ENCODE measurements at places on chromosomes 16 and 17. TPM values are rescaled to one million over a fixed set of nuclear protein-coding genes. Genes with fewer than 3 reads are reported as not detected.

- no peak for DNase-seq
Measured at GRCh38 chr17:45135978-45136791, 698 bp downstream of the ACBD4 start.

GRCh38 chr16:47574091-47575054, 113.2 kb downstream of the PHKB start:
- DNase-seq, result no peak

- DNase-seq, result no peak
Measured at GRCh38 chr16:56888806-56889205, 23.8 kb downstream of the SLC12A3 start.

GRCh38 chr16:67183-67791, 5.1 kb downstream of the RHBDF1 start:
- DNase-seq, result no peak

GRCh38 chr16:67277294-67277998, 1.9 kb upstream of the PLEKHG4 start:
- peak; percentile 87 for DNase-seq

GRCh38 chr16:69182730-69183416, 4.1 kb upstream of the SNTB2 start:
- DNase-seq, result no peak

DNA sequence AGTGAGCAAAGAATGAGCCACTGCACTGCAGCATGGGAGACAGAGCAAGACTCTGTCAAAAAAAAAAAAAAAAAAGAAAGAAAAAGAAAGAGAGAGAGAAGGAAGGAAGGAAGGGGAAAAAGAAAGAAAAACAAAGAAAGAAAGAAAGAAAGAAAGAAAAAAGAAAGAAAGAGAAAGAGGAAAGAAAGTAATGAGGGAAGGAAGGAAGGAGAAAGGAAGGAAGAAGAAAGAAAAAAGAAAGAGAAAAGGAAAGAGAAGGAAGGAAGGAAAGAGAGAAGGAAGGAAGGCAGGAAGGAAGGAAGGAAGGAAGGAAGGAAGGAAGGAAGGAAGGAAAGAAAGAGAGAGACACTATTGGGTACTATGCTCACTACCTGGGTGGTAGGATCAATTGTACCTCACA, 122.2 kb upstream of the ERCC4 start:
- no peak for DNase-seq

DNA sequence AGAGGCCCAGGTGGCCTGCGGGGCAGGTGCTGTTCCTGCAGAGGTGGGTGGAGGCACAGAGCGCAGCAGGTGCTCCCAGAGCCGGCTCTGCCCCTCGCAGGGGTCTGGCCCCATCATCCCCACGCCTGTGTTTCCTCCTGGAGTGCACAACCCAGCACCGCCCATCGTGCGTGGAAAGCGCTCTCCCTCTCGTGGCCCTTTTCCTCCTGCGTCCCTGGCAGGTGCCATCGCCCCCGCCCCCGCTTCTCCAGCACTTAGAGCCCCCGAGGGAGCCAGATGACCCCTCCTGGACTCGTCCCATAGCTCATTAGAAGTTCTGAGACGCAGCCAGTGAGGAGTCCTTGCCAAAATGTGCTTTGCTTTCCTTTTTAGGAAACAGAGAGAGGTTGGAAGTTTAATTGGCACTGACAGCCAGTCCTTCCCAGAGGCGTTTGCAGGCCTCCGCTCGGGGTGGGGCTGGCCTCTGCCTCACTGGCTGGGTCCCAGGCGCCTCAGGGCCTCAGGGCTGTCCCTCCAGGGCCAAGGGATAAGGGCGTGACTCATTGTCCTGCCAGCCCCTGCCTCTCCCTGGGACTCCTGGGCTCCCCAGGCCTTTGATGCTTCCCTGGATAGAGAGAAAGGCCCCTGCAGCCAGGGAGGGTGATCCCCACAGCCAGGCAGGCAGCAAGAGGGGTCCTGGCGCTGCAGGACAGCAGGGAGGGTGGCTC, 32.2 kb upstream of the CHMP6 start:
- no peak for DNase-seq

GRCh38 chr17:45129426-45129939, 2.8 kb downstream of the PLCD3 start:
- no peak for DNase-seq

DNA sequence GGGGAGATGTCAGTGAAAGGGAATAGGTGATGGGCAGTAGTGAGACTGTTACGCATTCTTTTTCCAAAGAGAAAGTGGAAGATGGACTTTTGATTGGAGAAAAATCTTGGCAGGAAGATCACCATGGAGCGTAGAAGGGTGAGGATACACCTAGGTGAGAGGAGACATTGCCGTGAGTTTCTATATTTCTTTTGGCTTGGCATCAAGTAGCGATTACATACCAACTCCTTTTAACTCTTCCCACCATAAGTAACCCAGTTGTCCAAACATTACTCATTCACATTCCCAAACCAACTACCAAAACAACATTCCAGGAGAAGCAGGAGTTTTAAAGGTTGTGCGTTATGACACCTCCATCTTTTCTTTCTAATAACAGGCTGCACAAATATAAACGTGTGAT, 10.7 kb upstream of the KRT28 start:
- DNase-seq, result peak; percentile 58

DNA sequence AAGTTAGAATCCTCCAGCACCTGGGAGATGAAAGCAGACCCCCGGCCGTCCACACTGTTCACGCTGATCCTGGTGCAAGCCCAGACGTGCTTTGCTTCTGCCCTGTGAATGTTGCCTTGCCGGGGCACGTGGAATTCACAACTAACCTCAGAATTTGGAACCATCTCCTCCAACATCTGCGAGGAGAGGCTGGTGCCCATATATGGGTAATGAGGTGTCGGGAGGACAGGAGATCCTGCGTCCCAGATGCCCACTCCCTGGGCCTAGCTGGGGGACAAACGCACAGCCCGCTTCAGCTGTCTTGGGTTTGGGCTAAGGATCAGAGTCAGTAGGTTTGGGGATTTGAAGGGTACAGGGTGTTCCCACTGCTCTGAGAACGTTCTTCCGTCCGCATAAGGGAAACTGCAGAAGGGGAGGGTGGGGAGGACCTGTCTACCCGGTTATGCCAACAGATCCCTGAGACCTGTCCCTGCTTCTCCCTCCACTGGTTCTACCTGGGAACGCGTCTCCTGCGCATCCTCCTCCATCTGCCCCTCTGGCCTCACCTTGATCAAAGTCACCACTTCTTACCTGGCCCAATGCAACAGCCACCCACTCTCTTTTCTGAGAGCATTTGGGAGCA, 14.1 kb downstream of the PPL start:
- DNase-seq, result no peak

DNA sequence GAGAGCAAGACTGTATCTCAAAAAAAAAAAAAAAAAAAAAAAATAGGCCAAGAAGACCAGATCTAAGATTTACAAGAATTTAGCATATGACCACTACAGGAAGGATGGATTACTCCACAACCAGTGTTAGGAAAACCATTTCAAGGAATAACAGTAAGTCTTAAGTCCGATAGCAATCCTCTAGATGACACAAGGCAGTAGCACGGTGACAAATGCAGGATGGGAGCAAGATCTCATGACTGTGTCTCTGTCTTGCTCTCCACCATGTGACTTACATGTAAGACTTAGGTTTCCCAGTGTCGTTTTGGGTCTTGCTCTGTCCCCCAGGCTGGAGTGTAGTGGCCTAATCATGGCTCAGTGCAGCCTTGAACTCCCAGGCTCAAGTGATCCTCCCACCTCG, 27.8 kb downstream of the C16orf96 start:
- no peak for DNase-seq

DNA sequence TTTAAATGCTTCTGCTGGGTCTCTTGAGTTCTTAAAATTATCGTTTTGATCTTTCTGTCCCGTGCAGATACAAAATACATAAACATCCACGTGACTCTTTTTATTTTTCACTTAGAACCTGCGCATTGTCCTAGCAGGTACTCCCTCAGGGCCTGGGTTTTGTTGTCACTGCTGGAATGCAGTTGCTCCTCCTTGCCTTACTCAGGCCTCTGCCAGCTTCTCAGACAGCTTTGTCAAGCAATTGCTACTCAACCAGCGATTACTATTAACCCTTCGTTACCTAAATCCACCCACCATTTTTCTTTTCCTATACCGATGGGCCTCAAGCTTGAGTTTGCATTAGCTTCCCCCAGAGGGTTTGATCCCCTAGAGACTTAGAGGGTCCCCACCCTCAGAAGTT, 405.9 kb upstream of the RBFOX1 start:
- no peak for DNase-seq

DNA sequence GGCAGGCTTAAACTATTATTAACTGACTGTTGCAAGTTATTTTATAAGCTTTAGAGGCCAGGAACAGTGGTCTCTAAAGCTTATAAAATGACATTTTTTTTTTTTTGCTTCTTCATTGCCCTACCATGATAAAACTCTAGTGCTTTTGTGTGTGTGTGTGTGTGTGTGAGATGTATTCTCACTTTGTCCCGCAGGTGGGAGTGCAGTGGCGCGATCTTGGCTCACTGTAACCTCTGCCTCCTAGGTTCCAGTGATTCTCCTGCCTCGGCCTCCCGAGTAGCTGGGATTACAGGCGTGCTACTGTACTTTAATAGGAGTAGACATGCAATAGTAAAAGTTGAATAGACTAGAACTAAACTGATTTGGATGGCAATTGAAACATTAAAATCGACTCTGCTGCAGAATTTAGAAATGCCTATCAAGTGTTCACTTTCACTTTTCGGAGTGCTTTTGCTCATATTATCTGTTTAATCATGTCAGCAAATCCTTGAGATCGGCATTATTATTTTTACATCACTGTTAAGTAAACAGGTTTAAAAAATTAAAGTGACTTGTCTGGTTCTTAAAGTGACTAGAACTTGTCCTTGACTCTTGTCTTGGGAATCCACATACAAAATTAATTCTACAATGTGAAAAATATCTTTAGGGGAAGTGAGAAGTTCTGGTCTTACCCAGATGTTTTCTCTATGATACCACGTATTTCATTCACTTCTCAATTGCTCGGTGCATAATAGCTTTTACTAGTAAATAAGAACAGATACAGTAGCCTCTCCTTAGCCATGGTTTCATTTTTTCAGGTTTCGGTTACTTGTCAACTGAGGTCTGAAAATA, 8.4 kb upstream of the PCTP start:
- DNase-seq, result no peak

GRCh38 chr16:85912211-85912974, 13.4 kb downstream of the IRF8 start:
- no peak for DNase-seq

- DNase-seq, result no peak
Measured at GRCh38 chr17:57679906-57680695, 65.0 kb downstream of the CCDC182 start.

DNA sequence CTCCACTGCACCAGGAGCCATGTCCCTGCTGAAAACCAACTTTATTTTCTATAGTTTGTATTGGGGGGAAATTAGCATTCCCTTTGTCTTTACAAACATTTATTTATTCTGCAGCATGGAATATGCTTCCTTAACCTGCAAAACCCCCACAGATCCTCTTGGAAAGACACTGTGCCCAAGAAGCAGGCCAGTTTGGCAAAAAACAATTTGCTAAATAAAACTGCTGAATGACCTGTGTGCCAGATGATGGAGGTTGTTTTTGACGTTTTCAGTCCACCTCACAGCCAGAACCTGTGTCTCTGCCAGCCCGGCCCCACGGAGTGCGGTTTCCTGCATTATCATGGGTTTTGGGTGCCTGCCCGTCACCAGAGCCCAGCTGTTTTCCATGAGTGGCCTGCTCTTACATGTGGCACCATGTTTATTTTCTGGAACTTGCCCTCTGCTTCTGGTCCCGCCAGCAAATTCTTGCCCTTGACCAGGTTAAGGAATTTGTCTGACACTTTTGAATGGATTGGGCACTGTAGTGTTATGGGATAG, 26.4 kb downstream of the ORC6 start:
- no peak for DNase-seq

GRCh38 chr17:20066253-20066652, 57.1 kb downstream of the SPECC1 start:
- no peak for DNase-seq

GRCh38 chr17:64599187-64599676, 62.9 kb downstream of the SMURF2 start:
- no peak for DNase-seq

GRCh38 chr16:82753821-82754220, 127.1 kb downstream of the CDH13 start:
- no peak for DNase-seq

- no peak for DNase-seq
Measured at GRCh38 chr16:81586977-81587625, 142.5 kb downstream of the CMIP start.

GRCh38 chr17:34319039-34319483, at the start of gene CCL8:
TSS of gene CCL8 (plus strand) at chr17:34319435. CDS start at chr17:34319502, 67 bp downstream.
- peak; percentile 46 for DNase-seq

GRCh38 chr17:43578404-43578698, 32.2 kb upstream of the ETV4 start:
- DNase-seq, result no peak

DNA sequence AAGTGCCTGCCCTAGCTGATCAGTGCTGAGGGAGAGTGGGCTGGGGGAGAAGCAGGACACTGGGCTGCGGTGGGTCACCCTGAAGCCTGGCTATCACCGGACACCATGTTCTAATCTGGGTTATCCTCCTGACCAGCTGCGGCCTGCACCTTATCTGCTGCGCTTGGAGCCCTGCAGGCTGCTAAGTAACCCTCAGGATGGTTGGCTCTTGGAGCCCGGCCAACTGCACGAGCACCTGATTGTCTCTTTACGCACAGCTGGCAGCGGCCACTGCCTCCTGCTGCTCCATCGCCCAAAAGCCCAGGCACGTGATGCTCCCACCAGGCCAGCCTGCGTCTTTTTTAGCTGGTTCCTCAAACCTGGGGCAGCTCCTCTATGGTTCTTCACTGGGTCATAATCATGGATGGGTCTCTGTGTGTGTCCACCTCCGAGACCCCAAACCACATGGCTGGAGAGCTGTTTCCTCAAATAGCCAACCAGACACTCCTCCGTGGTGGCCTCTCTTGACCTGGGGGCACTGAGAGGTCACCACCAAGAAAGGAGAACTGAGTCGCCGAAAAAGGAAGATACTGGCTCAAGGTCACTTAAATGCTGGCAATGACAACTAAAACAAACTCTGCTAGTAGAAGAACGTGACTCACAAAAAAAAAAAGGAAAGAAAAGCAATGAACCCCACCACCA, 21.7 kb downstream of the SPHK1 start:
- no peak for DNase-seq

GRCh38 chr17:75034236-75034908, 12.4 kb downstream of the ATP5PD start:
- peak; percentile 90 for DNase-seq

DNA sequence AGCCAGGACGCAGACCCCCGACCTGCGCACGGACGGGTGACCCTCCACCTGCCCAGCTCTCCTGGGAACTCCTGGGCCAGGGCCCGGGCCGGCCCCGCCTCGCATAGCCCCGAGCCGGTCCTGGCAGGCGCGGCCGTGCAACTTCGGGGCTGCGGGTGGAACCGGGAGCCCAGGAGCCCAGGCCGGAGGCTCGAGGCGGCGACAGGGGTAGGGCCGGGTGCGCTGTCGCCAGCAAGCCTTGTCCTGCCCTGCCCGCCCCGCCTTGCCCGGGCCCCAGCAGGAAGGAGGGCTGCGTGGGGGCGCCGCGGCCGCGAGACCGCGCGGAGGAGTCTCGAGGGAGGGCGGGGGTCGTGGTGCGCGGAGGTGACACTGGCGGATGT, 408 bp downstream of the LMF1 start:
- DNase-seq, result no peak

GRCh38 chr16:14236401-14236800, 165.3 kb downstream of the MRTFB start:
- no peak for DNase-seq

Gene TBC1D26
- total RNA-seq, result not detected

Gene OR3A3
- total RNA-seq, result not detected

Gene CHP2
- not detected for total RNA-seq

Gene KRTAP3-1
- total RNA-seq, result not detected

Gene ADAM11
- under 0.01 TPM for total RNA-seq

Gene GPRC5C
- total RNA-seq, result 1.8 TPM

Gene CSH2
- not detected for total RNA-seq

Gene KRTAP9-4
- not detected for total RNA-seq

Gene WDR81
- total RNA-seq, result 26.9 TPM

Gene CARD14
- 0.34 TPM for total RNA-seq

Gene KRT32
- not detected for total RNA-seq
